ENCODE measurements at places on chromosomes 13 and 19.

DNA sequence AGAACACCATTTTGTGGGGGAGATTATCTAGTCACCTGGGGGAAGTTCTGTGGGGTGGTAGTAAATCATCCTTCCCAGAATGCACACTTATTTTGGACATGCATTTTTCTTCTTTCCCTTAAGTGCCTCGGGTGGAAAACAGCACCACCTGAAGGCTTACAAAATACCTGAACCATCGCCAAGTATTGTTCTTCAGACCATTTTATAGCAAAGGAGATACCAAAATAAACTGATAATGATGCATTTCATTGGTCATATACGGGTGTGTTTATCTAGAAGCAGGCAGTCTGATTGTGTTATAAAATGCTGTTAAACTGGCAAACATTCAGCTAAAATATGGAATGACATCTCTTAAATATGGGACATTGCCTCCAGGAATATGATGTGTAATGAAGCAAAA is 1034.7 kb downstream of the SLITRK1 start:
- no peak for DNase-seq

- DNase-seq: no peak
Measured at GRCh38 chr13:113152984-113153809, 5.3 kb upstream of the PROZ start.

DNA sequence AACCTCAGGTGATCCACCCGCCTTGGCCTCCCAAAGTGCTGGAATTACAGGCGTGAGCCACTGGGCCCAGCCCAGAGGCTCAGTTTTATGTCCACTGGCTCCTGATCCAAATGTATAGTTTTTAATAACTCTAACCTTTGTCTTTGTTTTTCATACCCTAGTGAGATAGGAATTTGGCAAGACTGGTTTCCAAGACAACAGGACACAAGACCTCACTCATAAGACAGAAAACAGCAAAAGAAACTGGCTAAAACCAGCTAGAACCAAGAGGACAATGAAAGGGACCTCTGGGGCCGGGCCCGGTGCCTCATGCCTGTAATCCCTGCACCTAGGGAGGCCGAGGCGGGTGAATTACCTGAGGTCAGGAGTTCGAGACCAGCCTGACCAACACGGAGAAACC is 27.6 kb downstream of the CPT1C start:
- DNase-seq: no peak

- DNase-seq: no peak
Measured at GRCh38 chr13:39347926-39348901, 254.8 kb downstream of the LHFPL6 start.

GRCh38 chr13:82654861-82655855 is 1227.1 kb downstream of the SLITRK1 start:
- DNase-seq: no peak

All from occipital lobe (tissue), 3 donors.